ENCODE measurements at places on chromosomes 6 and 20. TPM values are rescaled to one million over a fixed set of nuclear protein-coding genes. Genes with fewer than 3 reads are reported as not detected.

The BPIFB4 gene
- not detected for total RNA-seq

The MDFI gene
- 0.33 TPM for total RNA-seq

The NKAPL gene
- 1.7 TPM for total RNA-seq

The SMOC2 gene
- total RNA-seq: 0.13 TPM

The SNAP25 gene
- 0.53 TPM for total RNA-seq

The ZC3H12D gene
- total RNA-seq: 0.33 TPM

The EFCAB8 gene
- total RNA-seq: 0.33 TPM

The PPIL6 gene
- total RNA-seq: 5.0 TPM

The CNKSR3 gene
- 5.6 TPM for total RNA-seq

The C6orf141 gene
- total RNA-seq: not detected

The NKX2-2 gene
- not detected for total RNA-seq
